ENCODE measurements at places on chromosomes 2 and 18. TPM values are rescaled to one million over a fixed set of nuclear protein-coding genes. Genes with fewer than 3 reads are reported as not detected.

Gene THSD7B
- 1.4 TPM for total RNA-seq

Gene ABHD1
- not detected for total RNA-seq

GRCh38 chr2:30421604-30422443 lies 25.2 kb upstream of the LCLAT1 start:
- no peak for DNase-seq

DNA sequence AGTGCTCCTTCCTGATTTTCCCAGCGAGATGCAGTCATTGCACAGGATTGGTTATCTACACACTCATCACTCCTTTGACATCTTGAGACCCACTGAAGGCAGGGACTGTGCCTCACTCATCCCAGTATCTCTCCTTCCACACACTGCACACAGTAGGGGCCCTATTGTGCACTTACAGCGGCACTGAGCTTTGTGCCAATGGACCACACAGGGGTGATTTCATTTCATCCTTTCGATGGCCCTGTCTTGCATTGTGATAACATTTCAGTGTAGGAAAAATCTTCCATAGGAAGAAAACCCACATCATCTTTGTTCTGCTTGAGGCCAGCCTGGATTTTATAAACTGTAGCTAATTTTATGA lies 11.0 kb upstream of the LRRFIP1 start:
- no peak for DNase-seq

DNA sequence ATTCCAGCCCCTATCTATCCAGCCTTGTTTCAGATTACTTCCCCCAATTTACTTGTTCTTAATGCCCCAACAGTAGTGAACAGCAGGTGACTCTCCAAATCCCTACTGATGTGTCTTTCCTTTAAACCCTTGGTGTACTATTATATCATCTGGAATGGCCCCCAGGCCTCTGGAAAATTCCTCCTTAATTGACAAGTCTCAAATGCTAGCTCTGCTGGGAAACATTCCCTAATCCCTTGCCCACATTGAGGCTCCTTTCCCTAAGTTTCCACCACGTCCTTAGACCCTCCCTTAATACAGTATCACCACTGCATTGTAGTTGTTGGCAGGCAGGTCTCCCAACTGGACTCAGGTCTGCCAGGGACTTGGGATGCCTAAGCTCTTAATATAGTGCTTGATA lies 41.0 kb downstream of the MYO3B start:
- no peak for DNase-seq

DNA sequence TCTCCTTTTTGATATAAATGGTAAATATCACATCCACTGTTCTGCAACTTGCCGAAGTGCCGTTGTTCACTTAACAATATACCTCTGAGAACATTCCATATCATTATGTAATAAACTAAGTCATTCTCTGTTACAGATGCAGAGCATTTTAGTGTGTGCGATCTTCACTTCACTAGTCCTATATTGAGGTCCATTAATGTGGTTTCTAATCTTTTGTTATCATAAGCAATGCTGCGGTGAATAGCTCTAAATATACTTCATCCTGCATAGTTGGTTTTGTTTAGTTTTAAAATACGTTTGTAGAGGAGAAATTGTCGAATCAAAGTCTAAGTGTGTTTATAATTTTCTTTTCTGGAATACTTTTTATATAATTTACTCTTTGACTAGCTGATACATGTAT lies 280.3 kb upstream of the TRIB2 start:
- DNase-seq = no peak

All from mesenteric fat pad (tissue), 1 donor.